Motor neuron (in vitro differentiated cells): ENCODE measurements at places on chromosomes 2 and 18. TPM values are rescaled to one million over a fixed set of nuclear protein-coding genes. Genes with fewer than 3 reads are reported as not detected.

DNA sequence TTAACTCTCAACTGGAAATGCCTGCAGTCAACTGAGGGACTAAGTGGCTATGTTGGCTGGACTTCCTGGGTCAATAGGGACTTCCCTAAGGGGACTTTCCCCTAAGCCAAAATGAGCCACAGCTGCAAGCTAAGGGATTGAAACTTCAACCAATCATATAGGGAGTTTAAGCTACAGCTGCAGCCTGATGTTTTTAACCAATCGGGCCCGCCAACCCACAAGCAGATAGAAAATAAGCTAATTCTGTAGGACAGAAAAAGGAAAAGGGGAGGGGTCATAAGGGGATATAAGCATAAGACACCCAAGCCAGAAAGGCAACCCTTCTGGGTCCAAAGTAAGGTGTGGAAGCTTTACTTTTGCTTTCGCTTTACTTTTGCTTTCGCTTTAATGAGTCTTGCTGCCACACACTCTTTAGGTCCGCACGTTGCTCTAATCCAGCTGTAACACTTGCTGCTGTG lies 927.5 kb downstream of the ERBB4 start:
- ATAC-seq: no peak

GRCh38 chr18:715626-716025 lies 3.2 kb upstream of the ENOSF1 start:
- no peak for ATAC-seq

DNA sequence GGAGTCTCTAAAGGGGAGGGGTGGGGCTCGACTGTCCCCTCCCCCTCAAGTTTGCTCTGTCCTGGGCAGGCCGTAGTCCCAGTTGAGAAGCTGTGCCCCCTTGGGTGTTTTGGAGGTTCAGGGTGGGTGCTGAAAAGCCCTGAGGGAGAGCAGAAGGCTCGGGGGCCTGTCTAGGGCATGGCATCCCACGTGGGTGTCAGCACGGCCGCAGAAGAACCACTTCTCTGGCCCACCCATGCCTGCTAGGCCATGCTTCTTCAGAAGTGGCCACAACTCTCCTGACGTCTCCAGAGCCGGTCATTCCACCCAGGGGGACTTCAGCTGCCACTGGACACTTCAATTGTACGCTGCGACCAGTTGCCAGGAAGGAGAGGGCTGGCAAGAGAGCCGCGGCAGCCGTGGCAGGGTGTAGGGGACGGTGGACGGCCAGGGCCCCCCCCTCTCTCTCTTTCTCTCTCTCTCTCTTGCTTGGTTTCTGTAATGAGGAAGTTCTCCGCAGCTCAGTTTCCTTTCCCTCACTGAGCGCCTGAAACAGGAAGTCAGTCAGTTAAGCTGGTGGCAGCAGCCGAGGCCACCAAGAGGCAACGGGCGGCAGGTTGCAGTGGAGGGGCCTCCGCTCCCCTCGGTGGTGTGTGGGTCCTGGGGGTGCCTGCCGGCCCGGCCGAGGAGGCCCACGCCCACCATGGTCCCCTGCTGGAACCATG lies at the start of gene INPP5D:
INPP5D (plus strand) TSS at position 546 of the 704 bp plus-strand sequence; CDS start at position 683, 137 bp downstream.
- ATAC-seq: no peak

Gene CCDC85A
- 1.7 and 1.8 TPM in 2 replicates for total RNA-seq

GRCh38 chr2:181483211-181483610 lies 26.0 kb downstream of the ITGA4 start:
- ATAC-seq: no peak

Gene SLC1A4
- 5.3 and 8.3 TPM in 2 replicates for total RNA-seq

- no peak for ATAC-seq
Measured at GRCh38 chr2:203972066-203972465, 35.5 kb downstream of the ICOS start.

DNA sequence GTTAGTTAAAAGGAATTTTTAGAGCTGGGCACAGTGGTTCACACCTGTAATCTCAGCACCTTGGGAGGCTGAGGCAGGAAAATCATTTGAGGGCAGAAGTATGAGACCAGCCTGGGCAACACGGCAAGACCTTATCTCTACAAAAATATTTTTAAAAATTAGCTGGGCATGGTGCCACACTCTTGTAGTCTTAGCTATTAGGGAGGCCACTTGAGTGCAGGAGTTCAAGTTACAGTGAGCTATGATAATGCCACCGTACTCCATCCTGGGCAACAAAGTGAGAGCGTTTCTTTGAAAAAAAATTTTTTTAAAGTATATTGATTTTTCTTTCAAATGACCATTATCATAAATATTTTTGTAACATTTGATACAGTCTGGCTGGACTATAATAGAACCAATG lies 93.6 kb upstream of the FAM117B start:
- ATAC-seq: no peak

Gene TUBA4B
- total RNA-seq: not detected in 2 replicates

DNA sequence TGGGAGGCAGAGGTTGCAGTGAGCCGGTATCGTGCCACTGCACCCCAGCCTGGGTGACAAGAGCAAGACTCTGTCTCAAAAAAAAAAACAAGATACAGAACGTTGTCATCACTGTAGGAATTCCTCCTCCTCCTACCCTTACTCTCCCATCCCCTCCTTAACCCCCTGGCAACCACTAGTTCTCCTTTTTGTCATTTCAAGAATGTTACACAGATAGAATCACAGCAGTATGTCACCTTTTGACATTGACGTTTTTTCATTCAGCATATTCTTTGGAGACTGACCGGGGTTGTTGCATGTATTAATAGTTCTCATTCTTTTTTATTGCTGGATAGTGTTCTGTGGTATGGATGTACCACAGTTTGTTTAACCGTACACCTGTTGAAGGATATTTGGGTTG lies 32.4 kb downstream of the TTLL4 start:
- ATAC-seq: no peak

DNA sequence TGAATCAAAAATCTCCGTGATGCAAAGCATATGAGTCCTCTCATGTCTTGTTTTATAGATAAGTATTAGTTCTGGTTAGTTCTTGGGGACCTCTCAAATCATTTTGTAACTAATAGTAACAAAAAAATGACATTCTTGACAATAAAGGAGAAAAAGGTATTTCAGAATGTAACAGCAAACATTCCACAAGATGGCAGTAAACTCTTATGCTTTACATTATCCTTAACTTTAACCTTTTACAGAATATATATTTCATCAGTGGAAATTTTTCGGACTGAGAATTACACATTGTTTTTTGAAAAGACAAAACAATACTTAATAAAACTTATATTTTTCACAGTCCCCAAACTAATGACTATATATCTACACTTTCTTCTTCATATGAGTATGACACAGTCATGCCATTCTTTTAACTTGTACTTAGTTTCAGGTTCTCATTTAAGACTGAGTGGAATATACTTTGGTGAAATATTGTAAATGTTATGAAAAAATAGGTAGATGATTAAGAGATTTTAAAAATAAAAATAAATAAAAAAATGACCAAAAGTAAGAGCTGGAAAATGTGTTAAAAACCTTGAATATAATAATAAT lies 142.9 kb upstream of the NXPH2 start:
- ATAC-seq: no peak

GRCh38 chr2:17591846-17592245 lies 51.4 kb downstream of the VSNL1 start:
- no peak for ATAC-seq

Gene DPYSL5
- total RNA-seq: 96.6 and 101 TPM in 2 replicates

GRCh38 chr2:223007531-223007930 lies 44.5 kb upstream of the KCNE4 start:
- ATAC-seq: no peak

Gene CNDP2
- total RNA-seq: 54.6 and 66.5 TPM in 2 replicates

GRCh38 chr2:144943986-144944385 lies 424.1 kb upstream of the ZEB2 start:
- ATAC-seq: no peak
